ENCODE measurements at places on chromosomes 12 and 14.

DNA sequence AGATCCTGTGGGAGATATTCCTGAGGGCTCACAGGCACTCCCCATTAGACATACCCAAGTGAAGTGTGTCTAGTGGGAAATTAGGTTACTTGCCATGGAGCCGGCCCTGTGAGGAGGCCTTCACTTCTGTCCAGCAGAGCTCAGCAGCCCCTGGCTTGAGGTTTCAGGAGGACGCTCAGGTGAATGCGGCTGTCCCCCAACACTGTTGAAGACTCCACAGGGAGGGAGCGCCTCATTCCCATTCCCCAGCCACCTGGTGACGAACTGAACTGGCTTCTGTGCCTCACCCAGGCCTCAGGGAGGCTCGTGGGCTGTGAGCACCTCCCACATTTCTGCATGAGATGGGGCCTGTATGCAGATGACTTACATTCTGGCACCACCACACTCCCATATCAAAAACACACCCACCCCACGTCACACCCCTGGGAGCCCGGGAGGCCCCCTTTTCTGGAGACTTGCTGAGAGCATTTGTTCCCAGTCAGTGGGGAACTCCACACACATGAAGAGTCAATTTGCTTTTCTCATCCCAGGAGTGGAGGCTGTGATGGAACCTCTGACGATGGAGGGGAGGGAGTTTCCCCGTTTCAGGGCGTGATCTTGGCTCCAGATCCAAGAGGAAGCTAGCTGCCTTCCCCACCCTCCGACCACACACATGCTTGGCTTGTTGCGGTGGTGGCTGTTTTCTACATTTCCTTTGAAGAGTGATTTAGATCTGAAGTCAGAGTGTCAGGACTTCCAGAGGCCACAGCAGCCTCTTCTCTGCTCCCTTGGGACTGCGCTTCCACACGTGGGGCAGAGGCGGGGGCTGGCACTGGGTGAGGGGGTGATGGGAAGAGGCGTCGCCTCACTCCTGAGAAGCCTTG lies 120.7 kb downstream of the ADGRD1 start:
- DNase-seq = peak; percentile 17

DNA sequence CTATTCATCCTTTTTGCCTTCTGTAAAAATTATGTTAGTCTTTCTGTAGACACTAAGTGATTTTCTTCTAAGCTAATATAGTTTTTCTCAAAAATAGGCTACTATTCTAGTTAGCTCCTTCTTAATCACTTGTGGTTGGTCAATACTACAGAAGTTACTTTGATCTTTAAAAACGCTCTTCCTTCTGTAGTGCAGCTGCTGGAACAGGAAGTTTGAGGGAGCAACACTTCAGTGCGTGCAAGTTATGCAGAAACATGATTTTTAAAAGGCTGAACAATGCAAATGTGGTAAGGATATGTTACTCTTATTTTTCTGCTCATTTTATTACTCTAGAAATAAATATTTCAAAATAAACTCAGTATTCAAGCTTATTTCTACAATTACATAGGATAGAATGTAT lies 11.1 kb upstream of the RERGL start:
- DNase-seq = no peak

DNA sequence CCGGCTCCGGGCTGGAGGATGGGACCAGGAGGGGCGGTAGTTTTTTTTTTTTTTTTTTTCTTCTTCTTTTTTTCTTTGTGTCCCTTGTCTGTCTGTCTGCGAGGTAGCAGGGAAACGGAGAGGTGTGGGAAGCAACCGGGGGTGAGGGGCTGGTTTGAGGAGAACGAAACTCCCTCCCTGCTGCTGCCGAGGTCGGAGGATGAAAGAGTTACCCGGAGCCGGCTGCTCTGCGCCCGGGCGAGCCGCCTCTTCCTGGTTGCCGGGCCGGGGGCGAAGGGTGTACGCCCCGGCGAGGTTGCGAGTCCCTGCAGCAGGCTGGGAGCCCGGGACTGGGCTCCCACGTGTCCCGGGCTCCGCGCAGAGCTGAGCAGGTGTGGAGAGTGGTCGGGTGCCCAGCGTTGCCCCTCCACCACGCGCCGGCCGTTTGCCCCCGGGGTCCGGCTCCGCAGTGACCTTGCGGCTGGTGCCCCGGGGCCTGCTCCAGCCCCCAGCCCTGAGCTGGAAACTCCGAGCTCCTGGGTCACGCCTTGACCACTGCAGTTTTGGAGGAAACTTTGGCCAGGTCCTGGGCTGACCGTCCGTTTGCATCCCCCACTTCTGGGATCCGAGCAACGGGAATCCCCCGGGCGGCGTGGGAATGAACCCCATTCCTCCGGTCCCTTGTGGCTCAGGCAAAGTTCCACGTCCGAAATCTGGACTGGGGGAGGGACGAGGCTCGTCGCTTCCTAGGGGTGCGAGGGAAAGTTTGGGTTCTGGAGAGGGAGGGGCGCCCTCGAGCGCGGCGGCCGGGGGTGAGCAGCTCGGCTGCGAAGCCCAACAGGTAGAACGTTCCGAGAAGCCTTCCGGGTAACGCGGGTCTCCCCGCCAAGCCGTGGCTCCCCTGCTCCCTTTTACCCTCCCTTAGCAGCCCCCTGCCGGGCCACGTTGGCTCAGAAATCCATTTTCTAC lies 1.3 kb downstream of the CHST11 start:
- peak; percentile 58 for DNase-seq

GRCh38 chr14:39492267-39492666 lies 60.0 kb upstream of the FBXO33 start:
- DNase-seq = no peak

DNA sequence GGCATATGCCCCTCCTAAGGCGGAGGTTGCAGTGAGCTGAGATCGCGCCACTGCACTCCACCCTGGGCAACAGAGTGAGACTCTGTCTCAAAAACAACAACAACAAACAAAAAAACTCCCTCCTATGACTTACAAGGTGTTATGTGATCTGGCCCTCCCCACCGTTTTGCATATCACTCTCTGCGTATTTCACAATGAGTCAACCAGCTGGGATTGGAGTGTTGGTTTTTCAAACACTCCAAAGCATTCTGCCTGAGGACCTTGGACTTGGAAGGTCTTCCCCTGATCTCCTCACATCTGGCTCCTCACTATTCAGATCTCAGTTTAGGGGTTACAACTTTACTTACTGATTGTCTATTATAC lies 14.0 kb downstream of the MANSC1 start:
- DNase-seq = no peak

DNA sequence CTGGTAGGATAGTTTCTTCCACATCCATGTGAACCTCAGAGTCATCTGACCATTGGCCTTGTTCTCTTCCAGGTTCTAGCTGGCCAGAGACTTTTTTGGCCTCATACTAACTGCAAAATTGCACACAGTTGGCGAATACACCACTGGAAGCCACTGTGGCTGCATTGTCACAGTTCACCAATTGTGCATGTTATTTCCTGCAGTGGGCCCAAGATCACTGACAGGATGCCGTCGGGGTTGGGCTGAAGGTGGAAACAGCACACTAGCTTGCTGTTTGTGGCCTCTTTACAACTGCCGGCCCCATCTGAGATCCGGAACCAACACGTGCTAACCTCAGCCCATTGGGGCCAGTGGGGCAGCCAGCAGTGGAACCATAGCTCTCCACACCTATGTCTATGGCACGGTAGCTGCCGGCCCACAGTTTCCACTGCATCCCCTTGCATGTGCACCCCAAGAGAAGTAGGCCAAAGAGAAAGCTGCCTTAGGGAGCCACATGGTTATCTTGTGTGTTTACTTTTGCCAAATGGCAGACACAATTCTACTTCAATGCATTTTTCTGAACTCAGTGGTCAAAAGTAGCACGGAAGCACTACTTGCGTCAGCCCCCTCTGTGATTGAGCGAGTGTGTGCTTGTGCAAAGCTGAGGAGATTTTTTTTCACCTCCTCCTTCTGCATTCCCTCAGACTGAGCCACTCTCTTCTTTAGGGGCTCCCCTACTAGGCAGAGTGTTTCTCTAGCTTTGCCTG lies 464.0 kb downstream of the RAD51B start:
- peak; percentile 51 for DNase-seq

DNA sequence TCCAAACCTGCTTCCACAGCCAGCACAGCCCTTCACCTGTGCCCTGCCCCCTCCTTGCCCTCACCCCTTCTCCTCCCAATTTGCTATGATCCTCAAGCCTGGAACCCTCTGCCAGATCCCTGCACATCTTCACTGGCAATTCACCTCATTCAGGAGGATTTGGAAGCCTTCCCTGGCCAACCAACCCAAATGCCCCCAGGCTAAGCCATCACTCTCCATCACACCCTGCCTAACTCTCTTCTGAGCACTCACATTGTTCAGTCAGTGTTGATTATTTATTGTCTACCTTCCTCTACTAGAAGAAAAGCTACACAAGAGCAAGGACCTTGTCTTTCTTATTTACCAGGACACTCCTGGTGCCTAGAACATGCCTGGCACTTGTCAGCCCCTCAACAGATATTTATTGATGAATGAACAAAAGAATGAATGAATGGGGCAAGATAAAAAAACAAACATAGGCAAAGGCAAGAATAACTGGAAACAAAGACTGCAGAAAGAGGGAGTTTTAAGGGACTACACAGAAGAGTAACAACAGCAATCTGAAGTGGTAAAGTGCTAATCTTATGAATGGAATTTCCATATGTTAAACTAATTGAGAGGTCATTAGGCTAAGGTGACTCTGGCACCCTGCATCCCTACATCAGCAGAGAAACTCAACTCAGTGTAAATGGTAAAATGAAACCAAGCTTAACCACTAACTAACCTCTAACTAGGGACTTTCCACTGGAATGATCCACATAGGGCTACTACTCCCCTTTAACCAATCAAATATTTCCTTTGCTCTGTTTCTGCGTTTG lies 33.4 kb downstream of the TMTC1 start:
- DNase-seq = no peak

DNA sequence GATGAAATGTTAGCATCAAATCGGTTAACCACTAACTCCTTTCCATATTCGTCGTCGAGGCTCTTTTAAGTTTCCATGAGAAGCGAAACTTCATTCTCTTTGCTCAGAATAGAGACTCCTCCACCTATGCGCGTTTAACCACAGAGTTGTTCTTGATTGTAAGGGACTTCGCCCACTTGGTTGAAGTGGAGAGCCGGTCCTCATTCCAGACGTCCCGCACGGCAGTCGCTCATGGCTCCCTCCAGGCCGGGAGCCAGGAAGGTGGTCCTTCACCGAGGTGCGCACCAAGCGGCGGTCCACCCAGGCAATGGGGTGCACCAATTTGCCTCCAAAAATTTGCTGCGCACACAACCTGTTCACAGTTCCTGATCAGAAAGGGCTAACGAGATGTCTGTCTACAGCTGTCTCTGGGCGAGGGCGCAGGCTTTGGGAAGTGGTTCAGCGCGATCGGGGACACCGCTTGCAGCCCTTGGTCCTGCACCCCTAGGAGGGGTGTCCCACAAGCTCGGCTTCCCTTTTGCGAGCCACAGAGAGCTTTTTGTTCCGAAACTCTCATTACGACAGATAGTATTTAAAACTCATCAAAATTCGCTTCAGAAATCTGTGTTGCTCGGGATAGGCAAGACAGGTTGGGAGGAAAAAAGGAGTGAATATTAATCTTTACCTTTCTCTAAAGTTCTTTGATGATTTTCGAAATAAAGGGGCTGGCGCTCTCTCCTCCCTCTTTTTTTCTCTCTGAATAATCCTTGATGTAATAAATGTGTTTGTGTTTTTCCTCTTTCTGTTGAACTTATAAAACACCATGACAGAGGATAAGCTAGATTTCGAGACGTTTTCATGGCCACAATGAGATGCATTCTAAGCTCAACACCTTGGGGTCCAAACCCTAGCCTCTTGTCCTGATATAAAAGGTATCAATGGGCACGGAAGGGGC lies 6.4 kb upstream of the ALX1 start:
- DNase-seq = no peak

GRCh38 chr14:50600849-50601248 lies 40.9 kb downstream of the ATL1 start:
- DNase-seq = no peak

DNA sequence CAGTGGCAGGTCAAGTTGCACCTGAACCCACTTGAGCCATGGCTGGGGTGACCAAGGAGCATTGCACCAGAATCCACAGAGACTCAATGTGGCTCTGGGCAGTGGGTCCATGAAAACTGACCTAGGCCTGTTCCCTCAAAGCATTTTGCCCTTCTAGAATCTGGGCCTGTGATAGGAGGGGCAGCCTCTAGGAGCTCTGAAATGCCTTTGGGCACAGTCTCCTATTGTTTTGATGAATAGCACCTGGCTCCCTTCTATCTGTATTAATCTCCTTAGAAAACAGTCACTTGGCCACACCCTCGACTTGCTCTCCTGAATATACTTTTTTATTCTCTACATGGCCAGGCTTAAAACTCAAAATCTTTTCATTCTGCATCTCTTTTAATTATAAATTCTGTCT lies 14.1 kb upstream of the KRAS start:
- DNase-seq = no peak

- DNase-seq = peak; percentile 72
Observed at GRCh38 chr14:100383727-100384158, 60.6 kb downstream of the SLC25A47 start.

- no peak for DNase-seq
Observed at GRCh38 chr14:20564501-20564997, 3.7 kb upstream of the RNASE9 start.

- peak; percentile 10 for DNase-seq
Observed at GRCh38 chr12:108839018-108839889, 18.1 kb downstream of the SSH1 start.

DNA sequence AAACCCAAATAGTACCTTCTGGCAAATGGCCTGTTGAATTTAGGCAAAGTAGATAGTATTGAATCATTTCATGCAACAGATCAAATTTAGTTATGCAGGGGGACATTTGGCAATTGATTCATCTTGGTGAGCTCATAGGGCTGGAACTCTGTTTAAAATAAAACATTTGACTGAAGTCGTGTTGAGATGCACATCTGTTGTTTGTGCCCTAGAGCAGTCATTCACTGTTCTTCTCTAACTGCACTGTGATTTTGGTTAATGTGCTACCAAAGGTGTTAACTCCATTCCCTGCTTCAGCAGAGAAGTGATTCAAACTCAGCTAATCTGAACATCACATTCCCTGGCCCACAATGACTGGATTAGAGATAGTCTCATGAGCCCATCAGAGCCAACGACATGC lies 44.0 kb upstream of the CSRP2 start:
- DNase-seq = no peak

DNA sequence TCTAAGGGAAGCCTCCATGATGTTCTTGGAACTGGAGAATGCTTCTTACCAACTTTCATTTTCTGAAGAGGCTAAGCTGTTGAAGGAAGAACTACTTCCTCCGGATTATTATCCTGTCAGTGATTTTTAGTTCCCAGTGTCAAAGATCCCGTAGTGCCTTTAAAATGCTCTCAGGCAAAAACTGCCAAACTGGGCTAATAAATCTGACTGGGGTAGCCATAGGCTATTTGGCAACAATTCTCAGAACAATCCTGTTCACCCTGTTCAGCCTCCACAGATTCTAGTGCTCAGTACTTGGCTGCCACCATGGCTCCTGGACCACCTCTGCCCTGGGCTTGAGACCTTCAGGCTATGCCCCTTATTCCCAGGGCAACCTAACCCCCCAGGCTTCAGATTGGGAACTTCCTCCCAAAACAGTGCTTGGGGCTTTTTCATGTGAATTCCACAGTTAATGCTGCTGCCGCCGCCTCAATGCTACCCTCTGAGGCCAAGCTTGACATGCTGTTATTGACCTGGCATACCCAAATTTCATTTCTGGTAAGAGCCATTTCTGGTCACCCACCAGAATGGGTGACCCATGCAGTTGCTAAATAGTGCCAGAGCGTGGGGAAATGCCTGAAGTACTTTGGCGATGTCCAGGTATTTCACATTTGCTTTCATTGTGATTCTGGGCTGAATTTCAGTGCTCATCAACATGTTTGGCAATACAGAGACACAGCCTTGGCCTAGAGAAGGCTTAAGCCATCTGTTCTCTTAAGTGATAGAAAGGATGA lies 110.0 kb upstream of the ARHGAP5 start:
- DNase-seq = no peak

GRCh38 chr12:123531091-123531490 lies 2.4 kb downstream of the RILPL1 start:
- DNase-seq = no peak

Data from activated CD4-positive, alpha-beta T cell treated with anti-CD3 and anti-CD28 coated beads, Interleukin-2, amount 50 U/mL, for 48 hours (primary cell).